ENCODE measurements at places on chromosomes 7 and 10. TPM values are rescaled to one million over a fixed set of nuclear protein-coding genes. Genes with fewer than 3 reads are reported as not detected.

The ANKIB1 gene
- 30.5 TPM for polyA plus RNA-seq

GRCh38 chr10:13831711-13832141, 245.0 kb downstream of the PRPF18 start:
- no peak for DNase-seq

DNA sequence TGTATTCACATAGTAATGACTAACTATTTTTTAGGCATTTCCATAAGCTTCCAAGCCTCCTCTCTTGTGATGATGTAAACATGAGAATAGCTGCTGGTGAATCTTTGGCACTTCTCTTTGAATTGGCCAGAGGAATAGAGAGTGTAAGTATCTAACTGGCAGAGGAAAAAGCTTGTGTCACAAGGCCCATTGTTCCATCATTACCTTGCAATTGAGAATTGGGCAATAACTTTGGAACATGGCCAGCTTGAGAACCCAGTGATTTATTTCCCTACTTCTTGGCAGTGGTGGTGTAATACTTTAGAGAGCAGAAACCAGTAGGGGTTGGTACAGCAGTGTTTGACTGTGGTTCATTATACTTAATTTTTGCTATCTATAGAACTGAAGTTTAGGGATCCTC, 12.0 kb downstream of the IFRD1 start:
- no peak for DNase-seq

GRCh38 chr7:87287738-87288341, 57.6 kb upstream of the CROT start:
- no peak for DNase-seq

DNA sequence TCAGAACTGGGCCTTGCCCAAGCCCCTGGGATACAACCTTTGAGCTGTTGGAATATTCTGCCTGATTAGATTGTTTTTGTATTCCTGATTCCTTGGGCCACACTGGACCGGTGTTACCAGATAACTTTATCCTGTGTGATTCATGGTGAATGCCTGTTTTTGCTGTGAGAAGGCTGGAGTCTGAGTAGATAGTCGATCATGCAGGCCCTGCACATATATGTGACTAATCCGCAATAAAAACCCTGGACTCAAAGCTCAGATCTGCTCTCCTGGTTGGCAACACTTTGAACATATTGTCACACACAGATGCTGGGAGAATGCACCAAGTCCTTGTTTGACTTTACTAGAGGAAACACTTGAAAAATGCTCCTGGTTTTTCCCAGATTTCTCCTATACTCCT, 183.9 kb upstream of the MBL2 start:
- peak; percentile 11 for DNase-seq

The VSTM2A gene
- polyA plus RNA-seq = not detected

DNA sequence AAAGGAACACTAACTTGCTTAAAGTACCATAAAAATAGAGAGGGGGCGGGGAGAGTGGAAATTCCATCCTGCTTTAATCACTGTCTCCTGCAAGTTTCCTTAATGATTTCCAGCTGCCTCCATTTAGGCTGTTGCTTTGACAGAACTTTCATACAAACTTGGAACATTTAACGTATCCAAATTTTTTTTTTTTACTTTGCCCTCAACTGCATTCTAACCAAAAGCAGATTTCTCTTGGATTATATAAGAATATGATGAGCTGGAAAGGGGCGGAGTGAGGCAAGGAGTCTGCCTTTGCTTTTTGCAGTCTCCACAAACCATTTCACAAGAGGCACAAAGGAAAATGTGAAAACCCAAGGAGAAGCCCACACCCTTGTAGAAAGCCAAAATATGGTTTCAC, 46.6 kb upstream of the COL1A2 start:
- DNase-seq = peak; percentile 97

The RBM48 gene
- 13.4 TPM for polyA plus RNA-seq

The CDHR1 gene
- 1.1 TPM for polyA plus RNA-seq

DNA sequence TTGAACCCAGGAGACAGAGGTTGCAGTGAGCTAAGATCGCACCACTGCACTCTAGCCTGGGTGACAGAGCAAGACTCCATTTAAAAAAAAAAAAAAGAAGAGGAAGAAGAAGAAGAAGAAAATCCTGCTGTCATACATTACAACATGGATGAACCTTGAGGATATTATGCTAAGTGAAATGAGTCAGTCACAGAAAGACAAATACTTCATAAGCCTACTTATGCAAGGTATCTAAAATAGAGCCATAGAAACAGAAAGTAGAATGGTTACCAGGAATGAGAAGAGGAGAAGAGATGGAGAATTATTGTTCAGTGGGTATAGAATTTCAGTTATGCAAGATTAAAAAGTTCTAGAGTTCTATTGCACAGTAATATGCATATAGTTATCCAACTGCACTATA, 466.5 kb downstream of the PLXNA4 start:
- DNase-seq = no peak

The TAS2R4 gene
- 2.6 TPM for polyA plus RNA-seq
